LNCaP clone FGC (cell line): ENCODE measurements at places on chromosomes 11 and 22.

- DNase-seq = no peak
These were observed 22.6 kb downstream of the NEAT1 start for GRCh38 chr11:65445101-65445603.

DNA sequence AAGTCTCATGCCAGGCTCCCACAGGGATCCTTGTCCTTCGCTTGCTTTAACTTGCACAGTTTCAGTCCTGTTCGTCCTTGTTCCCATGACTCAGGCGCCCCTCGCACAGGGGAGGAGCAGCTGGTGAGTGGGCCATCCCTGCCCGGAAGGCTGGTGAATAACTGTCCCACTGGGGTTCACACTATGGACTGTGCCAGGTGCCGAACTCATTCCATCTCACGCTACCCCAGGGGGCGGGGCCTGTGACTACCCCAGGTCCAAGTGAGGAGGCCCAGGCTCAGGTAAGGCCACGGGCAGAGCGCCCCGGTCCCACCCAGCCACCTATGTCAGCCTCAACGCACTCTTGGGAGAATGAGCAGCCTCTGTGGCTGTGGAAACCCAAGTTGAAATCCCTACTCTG is 7.2 kb upstream of the CARD10 start:
- no peak for DNase-seq

GRCh38 chr11:23873406-23873805 is 623.4 kb upstream of the LUZP2 start:
- DNase-seq = no peak

DNA sequence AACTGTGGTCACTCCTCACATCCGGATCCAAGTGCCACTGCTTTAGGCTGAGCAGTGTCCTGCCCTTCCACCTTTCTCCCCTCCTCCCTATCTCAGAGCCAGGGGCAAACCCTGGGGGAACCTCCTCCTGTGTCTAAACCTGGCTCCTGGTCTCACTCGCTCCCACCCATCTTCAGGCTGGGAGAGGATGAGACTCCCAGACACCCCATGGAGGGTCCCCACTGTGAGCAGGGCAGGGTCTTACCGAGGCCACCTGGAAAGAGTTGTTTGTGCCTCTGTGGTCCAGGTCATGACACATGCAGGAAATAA is 93.6 kb downstream of the PDE2A start:
- no peak for DNase-seq

DNA sequence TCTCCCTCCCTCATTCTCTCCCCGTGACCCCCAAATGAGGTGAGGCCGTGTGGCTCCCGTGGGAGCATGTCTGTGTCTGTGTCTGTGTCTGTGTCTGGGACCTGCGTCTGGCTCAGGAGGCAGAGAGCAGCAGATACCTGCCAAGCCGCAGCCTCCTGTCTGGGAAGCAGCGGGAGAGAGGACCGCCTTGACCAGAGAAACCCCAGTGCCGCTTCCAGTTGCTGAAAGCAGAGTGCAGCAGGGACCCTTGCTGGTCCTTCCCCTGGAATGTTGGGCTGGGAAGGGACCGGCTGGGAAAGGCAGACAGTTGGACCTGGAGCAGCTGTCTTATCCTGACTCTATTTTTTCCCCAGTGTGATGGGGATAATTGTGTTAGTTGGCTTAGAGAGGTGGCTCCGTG is 525 bp downstream of the CSDC2 start:
- no peak for DNase-seq

DNA sequence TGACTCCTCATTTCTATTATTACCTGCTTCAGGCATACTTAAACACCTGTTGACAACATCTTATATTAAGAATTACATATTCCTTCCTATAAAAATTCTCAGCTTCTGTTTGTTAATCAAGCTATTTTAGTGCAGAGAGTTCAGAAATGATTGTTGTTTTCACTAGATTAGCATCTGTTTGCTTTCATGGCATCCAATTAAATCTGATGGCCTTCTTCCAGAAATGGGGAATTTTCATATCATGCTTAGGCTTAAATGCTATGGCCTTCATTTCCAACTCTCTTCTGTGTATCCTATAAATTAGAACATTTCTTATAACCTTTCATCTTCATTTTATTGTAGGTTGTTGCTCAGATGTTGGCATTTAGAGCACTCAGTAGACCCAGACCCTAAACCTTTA is 180.0 kb downstream of the WNT11 start:
- DNase-seq = peak; percentile 75

DNA sequence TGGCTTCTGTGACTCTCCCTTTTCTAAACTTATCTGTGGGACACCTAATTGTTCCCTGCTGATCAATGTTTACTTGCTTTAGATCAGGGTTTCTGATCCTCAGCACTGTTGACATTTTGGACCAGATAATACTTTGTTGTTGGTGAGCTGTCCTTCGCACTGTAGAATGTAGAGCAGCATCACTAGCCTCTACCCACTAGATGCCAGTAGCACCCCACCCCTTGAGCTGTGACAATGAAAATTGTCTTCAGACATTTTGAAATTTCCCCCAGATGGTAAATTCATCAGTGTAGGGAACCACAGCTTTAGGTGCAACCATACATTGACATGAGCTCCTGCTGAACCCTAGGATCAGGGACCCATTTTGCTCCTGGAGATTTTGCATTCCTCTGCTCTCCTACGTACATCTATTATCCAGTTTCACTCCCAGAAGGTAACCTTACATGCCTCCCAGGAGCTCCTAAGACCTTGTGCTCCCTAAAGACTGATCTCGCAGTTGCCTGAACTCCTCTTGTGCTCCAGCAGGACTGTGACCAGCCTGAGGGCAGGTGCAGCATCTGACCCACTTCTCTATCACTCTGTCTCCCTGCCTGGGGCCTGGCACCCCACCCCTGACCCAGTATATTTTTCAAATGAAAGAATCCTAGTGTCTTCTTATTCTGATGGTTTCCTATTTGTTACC is 107.8 kb downstream of the FAR1 start:
- DNase-seq = no peak

DNA sequence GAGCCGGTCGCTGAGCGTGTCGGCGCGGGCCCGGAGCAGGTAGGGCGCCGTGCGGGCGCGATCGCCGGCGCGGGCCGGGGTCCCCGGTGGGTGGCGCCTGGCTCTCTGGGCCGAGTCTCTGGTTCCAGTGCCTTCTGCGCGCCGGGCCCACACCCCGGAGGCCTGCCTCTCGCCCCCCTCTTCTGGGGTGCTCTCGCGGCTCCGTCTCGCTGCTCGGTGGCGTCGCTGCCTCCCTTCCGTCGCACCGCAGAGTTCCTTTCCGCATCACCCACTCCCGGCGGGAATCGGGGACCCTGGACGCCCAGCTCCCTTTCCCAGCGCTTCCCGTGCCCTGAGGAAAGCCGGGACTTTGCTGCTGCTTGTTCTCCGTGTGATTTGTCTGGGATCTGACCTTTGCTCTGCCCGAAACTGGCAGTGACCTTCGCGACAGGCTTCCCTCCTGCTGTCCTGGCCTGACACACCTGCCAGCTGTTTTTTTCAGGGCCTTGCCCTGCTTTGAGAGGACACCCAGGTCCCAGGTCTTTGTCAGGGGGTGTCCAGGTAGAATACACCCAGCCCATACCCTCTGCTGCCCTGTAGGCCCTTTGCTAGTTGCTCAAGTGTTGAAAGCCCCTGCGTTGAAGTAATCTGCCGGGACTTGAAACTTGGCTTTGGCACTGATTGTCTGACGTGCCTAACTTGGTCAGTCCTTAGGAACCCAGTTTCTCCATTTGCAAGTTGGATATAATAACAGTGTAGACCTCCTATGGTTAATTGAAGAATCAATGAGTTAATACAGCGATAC is 711 bp downstream of the FDX1 start:
- DNase-seq = no peak

- no peak for DNase-seq
These were observed 13.8 kb upstream of the FAM181B start for GRCh38 chr11:82747471-82747870.

DNA sequence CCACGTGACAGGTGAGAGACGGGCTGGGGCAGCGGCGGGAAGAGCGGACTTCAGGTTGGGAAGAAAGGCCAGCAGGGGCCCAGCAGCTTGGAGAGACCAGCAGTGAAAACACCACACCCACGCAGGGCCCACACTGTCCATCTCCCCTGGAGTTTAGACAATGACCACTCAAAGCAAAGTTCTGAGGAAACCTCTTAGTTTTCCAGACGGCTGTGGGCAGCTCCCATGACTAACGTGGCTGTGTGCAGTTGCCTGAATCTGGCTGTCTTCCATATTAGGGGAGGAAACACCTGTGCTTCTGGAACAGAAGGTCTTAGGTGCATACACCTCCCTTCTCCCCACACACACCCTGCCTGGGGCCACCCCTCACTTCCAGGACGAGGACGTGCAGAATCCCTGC is 70.6 kb upstream of the TTLL12 start:
- no peak for DNase-seq

GRCh38 chr11:65210361-65210731 is 28.6 kb downstream of the CAPN1 start:
- no peak for DNase-seq

- DNase-seq = no peak
These were observed 11.6 kb upstream of the TSKU start for GRCh38 chr11:76771446-76772099.

- DNase-seq = no peak
These were observed 8.6 kb upstream of the CD3E start for GRCh38 chr11:118295815-118296454.

DNA sequence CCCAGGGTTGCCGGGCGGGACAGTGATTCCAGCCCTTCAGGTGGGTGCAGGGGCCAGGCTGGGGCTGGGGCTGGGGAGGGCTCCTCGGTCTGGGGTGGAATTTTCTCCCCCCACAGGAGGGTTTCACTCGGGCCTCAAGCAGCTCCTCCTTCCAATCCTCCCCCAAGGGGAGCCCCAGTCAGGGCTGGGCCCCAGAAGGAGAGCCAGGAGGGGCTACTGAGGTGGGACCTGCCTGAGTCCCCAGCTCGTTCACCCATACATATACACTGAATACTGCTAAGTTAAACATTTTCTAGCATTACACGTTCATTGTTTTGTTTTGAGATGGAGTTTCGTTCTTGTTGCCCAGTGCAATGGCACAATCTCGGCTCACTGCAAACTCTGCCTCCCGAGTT is 1.5 kb upstream of the CRACR2B start:
- no peak for DNase-seq

DNA sequence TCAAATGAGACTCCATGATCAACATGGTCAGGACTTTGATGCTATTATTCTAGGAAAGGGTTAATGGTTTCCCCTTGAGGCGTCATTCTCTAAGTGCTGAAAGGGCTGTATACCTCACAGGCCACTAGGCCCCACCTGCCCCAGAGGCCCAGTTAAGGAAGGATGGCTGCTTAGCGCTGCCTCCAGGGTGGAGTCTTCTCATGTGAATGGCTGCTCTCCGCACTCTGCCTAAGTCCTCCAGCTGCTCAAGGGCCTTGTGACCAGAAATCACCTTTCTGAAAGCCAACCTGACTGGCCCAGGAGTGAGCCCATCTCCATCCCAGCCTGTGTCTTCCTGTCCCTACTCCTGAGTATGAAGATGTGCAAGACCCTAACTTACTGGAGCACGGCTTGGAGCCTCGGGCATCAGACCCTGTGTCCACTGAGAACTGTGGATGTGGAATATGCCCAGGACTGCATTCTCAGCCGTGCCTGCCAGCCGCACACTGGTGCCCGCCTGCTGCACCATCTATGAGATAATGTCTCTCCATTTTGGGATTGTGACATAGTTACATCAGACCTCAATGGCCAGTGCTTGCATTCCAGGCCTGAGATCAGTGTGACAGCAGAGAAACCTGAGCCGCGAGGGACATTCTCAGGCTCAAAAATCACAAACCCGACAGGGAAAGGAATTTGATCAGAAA is 51.0 kb downstream of the SNX19 start:
- DNase-seq = no peak

DNA sequence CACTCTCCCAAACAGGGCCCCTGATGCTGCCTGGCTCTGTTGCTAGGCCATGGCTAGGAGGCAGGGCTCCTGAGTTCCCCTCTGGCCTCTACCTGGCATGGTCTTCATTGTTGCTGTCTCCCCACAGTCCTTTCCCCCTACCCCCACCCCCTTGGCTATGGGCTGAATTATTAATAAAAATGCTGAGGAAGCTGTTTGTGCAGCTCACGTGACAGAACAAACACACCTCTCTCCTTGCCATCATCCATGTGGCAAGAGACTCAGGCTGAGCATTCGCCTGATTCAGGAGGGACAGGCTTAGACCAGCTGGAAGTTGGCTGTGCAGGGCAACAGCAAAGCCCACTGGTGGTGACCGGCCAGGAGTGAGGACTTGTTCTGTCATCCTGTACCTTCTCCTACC is 4.2 kb upstream of the SYT7 start:
- no peak for DNase-seq

DNA sequence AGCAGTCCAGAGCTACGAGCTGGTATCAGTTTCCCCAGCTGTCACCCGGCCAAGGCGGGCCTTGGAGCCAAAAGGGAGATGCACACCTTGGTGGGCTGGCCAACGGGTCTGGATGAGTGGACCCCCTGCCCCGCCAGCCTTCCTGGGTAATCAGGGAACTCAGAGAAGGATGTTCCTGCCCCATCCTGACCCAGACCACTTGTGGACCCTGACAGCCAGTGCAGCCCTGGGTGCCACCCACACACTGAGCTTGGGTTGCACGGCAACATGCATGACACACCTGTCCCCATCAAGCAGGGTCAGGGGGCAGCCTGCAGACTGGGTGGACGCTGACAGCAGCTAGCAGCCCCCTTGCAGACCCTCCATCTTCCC is 8.6 kb downstream of the SLC25A1 start:
- DNase-seq = no peak

GRCh38 chr11:129268371-129268770 is 76.2 kb upstream of the ARHGAP32 start:
- DNase-seq = no peak

DNA sequence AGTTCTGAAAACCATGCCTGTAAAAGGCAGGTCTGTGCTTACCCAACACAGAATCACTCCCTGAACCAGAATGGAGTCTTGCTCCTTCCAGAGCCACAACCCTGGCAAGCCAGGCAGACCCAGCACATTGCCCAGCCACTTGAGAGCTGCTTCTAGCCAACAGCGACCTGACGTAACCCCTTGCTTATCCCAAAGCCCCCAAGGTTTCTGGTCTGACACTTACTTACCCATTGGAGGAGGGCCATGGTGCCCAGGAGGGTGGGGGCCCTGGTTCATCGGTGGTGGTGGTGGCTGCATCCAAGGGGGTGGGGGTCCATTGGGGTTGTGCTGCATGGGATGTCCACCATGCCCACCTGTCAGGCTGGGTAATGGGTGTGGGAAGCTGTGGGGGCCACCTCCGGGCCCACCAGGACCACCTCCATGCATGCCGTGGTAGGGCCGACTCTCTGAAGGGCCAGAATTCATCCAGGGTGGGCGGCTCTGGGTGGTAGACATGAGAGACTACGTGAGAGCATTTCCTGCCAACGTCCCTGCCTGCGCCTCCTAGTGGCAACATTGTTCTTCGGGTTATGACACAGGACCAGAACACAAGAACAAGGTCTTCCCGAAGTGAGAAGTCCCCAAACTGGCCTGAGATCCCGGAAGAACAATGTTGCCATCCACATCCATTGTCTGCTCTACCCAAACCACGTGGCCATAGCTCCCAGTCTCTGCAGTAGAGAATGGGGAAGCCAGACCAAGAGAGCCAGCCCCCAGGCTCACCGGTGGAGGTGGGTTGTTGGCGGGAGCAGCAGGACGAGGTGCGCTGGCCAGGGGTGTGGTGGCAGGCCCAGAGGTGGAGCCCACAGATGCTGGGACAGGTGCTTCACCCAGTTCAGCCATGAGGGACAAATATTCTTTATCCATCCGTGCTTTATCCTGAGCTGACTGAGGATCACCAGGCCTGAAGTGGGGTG is 7.8 kb upstream of the PYGM start:
- DNase-seq = peak; percentile 39
